Airway epithelial cell (primary cell): ENCODE measurements at places on chromosomes 4 and X. TPM values are rescaled to one million over a fixed set of nuclear protein-coding genes. Genes with fewer than 3 reads are reported as not detected.

CFP gene
- 0.21 TPM in 1 of 2 replicates, not detected in the other for total RNA-seq

PABPC1L2A gene
- total RNA-seq, result not detected in 2 replicates

TEX13D gene
- total RNA-seq, result not detected in 2 replicates

YIPF7 gene
- not detected in 2 replicates for total RNA-seq

RHOXF2B gene
- total RNA-seq, result not detected in 2 replicates

MTTP gene
- 0.28 TPM in 2 replicates for total RNA-seq
